Activated CD4-positive, alpha-beta T cell treated with anti-CD3 and anti-CD28 coated beads, Interleukin-2, amount 50 U/mL, for 4 hours (primary cell): ENCODE measurements at places on chromosomes 11 and 22.

DNA sequence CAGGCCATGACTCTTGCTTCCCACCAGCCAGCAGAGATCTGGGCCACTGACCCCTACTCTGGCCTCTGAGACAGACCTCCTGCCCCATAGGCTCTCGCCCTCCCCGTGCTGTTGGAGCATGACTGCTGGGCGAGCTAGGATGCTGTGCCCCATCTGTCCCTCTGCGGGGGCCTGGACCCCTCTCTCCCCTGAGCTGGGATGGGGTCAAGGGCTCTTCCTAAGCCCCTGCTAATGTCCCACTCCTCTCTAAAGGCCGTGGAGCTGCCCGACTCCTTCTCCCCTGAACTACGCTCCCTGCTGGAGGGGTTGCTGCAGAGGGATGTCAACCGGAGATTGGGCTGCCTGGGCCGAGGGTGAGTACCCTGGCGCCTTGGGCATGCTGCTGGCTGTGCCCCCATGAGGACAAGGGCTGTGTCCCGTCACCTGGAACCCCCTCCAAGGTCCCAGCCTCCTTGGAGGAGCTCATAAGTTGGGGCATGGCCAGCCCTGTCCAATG is 6.2 kb upstream of the ANKRD13D start:
- no peak for DNase-seq

GRCh38 chr11:134662629-134663360 is 250.8 kb upstream of the B3GAT1 start:
- DNase-seq = no peak

DNA sequence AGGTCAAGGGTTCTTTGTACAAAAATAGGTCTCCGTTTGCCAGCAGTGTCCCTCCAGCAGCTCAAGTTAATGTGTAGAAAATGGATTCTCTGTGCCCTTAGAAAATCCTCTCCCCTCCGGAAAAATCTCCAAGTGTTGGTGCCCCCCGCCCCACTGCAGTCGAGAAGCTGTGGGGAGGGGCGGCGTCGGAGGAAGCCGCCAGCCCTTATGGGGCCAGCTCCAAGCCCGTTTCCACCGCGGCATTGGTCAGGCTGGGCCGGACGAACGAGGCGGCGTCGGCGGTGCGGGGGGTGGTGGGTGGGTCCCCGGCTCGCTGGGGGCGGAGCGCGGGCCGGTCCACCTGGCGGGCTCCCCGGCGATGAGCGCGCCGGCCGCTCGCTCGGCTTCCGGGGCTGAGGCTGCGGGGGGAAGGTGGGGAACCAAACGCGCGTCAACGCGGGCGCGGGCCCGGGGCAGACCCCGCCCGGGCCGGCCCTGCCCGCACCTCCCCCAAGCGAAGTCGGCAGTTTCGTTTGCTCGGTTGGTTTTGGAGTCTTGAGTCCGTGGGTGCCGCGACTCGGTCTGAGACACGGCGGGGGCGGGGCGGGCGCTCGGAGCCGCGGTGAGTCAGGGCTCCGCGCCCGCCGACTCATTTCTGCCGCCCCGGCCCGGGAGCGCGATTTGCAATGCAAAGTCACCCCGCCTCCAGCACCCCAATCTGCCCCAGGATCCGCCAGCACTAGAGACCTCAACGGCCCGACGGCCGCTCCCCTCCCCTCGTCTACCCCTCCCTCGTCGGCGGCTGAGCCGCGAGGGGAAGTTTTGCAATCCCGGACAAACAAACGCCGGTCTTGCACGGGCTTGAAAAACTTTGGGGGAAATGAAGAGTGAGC is 1.4 kb downstream of the ASCL2 start:
- DNase-seq = peak; percentile 78

DNA sequence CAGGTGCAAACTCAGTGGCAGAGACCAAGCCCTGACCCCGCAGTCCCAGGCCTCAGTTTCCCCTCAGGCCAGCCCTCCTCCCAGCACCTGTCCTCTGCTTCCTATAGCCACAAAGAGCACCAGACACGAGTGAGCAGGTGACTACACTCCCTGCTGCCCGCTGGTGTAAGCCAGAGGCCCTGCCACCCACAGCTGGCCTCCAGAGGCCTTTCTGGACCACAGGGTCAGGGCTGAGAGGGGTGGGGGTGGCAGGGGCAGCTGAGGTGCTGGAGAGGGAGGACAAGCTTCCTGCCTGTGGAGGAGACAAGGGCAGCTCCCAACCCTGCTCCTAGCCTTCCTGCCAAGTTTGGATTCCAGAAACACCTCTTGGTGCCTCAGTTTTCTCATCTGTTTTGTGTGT is 31.3 kb upstream of the WNT7B start:
- DNase-seq = no peak

DNA sequence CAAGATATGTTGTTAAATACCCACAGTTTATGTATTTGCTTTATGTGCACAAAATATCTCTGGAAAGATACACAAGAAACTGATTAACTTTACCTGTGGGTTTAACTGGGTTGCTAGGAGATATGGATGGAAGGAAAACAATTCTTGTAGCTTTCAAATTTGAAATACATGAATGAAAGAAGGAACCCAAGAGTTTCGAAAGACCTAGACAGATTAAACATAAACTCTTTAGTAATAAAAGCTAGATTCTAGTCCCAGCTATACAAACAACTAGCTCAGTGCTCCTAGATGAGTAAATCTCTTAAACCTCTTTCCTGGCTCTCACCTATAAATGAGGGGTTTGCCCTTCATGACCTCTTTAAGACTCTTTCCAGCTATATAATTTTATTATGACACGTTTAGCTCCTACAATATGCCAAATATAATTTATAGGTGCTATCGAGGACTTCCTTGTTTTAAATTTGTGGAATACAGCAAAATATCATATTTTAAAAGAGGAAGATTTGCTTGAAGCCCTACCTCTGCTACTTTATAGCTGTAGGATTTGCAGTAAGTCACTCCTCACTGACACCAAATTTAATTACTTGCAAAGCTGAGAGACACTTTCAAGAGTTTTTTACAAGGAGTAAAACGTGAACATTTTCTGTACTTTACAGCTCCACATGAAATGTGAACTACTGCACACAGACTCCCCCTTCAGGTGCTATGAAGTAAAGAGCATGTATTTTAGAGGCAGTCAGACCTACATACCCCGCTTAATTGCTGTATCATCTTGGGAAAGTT is 50.7 kb downstream of the RRAS2 start:
- no peak for DNase-seq

DNA sequence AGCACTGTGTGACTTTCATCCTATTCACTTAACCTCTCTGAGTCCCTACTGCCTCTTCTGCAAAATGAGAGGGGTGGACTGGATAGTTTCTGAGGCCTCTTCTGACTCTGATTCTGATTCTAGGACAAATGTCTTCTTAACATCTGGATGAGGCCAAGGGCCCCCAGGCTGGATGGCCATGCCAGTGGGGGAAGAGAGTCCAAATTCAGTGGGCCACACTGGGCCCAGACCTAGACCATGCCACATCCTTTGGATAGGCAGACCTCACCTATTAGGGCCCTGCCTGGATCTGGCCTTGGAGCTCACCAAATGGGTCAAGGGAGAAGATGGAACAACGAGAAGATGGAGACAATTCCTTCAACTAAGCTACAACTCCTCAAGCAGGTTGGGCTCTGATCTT is 24.6 kb downstream of the NRXN2 start:
- DNase-seq = no peak

- no peak for DNase-seq
Measured at GRCh38 chr22:45211848-45212247, 28.8 kb downstream of the KIAA0930 start.

- DNase-seq = no peak
Measured at GRCh38 chr11:103851166-103851651, 185.2 kb upstream of the DDI1 start.

- DNase-seq = no peak
Measured at GRCh38 chr11:87374038-87374807, 336.5 kb downstream of the TMEM135 start.

DNA sequence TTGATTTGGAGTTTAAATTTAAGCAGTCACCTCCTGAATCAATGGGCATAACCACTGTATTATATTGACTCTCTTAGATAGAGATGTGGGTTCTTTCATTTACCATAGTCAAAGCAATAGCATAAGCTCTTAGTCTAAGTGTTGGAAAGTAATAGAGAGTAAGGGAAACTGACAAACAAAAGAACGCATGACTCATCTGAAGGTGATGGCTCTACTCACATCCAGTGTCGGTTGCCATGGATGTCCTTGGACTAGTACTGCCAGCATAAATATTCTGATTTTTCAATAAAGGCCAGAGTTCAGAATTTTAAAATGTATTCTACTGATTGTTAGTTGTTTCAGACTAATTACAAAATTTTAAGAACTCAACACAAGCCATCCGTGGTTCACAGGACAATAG is 444.9 kb upstream of the DDI1 start:
- no peak for DNase-seq

GRCh38 chr11:82756765-82757639 is 23.3 kb upstream of the FAM181B start:
- DNase-seq = no peak

DNA sequence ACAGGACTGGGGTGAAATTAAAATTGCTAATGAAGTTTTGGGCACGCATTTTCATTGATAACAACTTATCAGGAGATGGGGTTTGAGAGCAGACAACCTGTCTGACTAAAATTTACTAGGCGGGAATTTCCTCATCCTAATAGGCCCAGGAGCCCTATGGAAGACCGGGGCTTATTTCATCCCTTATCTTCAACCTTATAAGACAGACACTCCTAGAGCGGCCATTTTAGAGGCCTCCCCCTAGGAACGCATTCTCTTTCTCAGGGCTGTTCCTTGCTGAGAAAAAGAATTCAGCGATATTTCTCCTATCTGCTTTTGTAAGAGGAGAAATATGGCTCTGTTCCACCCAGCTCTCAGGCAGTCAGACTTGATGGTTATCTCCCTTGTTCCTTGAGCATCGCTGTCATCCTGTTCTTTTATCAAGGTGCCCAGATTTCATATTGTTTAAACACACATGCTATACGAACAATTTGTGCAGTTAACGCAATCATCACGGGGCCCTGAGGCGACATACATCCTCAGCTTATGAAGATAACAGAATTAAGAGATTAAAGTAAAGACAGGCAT is 39.3 kb upstream of the ZC3H12C start:
- DNase-seq = no peak

GRCh38 chr22:28172892-28173670 is 254.0 kb upstream of the PITPNB start:
- no peak for DNase-seq

GRCh38 chr11:2911088-2911784 is 18.0 kb downstream of the PHLDA2 start:
- DNase-seq = no peak

GRCh38 chr11:64103277-64103985 is 62.5 kb downstream of the MACROD1 start:
- DNase-seq = no peak

GRCh38 chr11:23021287-23021863 is 161.1 kb upstream of the CCDC179 start:
- no peak for DNase-seq

DNA sequence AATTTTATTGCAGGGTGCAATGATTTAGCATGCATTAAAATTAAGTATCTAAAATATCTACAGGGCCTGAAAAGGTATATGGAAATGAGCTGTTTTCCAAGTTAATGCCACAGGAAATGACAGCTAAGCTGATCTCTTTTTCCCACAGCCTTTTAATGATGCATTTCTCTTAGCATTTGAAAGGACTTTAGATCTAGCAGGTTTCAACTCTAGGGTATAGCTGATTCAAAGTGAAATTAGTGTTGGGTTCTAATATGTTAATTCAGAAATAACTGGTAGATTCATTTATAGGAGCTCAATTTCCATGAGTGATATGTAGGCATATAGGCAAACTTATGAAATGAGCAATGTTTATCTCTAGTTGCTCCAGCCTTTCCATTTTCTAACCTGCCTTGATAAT is 274.2 kb downstream of the CASP12 start:
- DNase-seq = no peak

DNA sequence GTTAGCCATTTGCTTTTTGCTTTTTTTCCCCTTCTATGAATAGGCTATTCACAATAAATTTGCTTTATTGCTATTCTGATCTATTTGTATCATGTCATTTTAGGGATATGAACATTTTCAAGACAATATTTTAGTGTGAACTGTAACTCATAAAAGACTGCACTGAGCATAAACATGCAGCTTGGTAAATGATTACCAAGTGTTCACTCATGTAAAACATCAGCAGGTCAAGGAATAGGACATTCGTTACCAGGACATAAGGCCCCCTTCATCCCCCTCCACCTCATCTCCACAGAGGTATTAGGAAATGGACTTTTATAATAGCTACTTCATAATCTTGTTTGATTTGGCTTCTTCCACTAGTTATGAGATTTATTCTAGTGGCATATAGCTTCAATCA is 12.4 kb downstream of the NLRP14 start:
- DNase-seq = no peak

DNA sequence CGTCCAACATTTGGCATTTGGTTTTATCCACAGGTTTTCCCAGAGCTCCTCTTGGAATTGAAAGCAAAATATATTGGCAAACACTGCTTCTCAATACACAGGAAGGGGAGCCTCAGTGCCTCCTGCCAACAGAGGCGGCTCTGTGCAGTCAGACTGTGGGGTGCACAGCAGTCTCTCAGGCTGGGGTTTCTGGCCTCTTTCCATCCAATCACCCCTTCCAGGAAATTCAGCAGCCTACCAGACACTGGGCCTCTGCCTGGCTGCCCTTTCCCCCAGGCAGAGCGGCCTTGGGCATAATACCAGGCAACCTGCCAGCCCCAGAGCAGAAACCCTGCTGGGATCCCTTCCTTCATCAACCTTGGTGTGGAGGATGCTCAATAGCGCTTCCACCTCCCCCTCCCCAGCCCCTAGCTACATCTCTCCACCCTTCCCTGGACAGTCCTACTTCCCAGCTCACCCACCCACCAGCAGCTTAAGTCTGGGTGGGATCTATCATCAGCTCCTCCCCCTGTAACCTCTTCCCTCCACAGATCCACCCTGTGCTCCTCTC is 17.8 kb upstream of the RAPSN start:
- DNase-seq = no peak

GRCh38 chr22:25404928-25405816 is 159.3 kb upstream of the GRK3 start:
- peak; percentile 52 for DNase-seq

DNA sequence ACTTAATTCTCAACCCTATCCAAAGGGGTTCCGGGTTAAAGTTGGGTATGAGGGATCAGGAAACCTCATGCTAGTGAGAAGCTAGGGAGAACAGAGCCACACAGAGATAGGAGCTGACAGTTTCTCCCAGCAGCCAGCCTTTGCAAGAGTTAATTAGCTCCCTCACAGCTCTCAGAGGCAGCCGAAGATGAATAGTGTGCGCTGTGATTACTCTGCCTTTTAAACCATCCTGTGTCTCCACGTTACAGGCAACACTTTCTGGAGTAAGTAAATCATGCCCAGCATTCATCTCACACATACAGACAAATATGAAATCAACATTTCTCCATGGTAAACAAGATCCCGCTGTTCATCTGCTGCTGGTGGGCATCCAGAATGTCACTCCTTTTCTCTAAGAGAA is 429.6 kb downstream of the INSC start:
- DNase-seq = no peak

- DNase-seq = no peak
Measured at GRCh38 chr11:10908215-10908951, 50.5 kb upstream of the ZBED5 start.

DNA sequence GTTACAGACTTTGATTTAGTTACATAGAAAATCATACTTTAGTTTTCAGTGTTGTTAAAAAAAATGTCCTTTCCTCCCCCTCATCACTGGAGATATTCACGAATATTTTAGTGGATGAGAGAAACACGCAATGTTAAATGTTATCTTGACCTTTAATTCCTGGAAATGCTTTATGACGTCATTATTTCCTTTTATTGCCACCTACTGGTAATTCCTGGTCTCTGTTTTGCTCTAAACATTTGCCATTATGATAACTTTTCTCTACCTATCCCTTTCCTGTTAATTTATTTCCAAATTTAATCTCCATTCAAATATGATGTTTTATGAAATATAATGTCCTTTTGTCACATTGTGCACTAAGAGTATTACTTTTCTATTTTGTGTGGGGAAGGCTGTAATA is 770.6 kb downstream of the FAM181B start:
- DNase-seq = no peak
